ENCODE measurements at places on chromosomes 13 and 19. TPM values are rescaled to one million over a fixed set of nuclear protein-coding genes. Genes with fewer than 3 reads are reported as not detected.
A peak's percentile ranks its signal among the peaks of the same experiment; 100 is the strongest.

Gene BORCS8
- total RNA-seq: 33.9 TPM

Gene ZNF284
- total RNA-seq: 5.9 TPM

DNA sequence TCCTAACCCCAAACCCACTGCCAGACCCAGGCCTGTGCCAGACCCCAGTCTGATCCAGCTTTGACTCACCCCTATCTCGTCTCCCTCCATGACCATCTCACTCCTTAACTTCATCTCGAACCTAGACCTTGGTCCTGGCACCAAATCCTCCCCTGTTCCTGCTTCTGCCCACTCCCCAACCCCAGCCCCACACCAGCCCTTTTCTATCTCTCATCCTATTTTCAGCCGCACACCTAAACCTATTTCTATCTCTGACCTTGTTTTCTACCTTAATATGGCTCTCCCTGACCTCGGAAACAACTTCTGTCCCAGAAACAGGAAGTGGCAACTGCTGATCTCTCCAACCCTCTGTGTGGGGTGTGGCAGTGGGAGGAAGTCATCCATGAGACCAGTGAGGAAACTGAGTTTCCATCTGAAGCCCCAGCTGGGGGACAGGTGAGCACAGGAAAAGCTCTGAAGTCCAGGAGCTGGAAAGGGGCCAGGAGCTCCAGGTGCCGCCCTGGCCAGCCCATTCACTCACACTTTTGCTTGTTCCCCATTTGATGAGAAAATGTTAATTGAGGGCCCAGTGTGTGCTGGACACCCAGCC lies 13.7 kb downstream of the PTH2 start:
- DNase-seq: no peak

DNA sequence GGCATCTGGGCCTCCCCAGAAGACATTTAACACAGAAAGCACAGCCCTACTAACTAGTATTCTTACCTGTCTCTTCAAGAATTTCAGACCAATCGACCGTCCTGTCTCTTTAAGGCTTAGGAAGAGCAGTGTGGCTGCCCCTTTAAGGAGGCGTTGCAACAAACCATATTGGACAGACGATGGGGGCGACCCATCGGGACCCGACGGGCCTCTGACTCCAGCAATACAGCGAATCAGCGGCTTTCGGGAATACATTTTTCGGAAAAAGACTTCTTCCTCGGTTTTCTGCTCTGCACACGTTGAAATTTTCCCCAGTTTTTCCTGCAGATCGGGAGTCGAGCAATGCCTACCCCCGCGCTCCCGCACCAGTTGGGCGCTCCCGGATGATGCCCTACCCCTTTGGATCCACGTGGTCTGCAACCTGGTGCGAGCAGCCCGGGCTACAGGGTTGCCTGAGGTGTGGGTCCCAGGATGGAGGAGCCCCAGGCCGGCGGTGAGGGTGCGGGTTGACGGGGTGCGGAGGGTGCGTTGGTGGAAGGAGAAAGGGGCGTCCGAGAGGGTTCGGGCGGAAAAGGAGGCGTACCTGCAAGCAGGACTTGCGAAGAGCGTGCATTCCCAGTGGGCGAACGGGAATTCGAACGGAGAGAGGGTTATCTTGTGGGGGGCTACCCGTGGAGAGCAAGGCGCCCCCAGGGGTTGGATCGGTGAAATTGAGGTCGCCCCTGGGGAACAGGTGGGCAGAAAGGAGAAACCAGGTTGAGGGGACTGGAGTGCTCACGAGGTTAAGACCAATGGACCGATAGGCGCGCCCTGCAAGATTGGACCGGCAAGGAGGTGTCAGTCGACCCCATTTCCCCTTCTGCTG lies at the start of gene POLR1G:
Gene POLR1G, plus strand, starts transcription at position 419 of the 865 bp plus-strand sequence. Its CDS starts 53 bp downstream, at position 472.
- peak; percentile 64 for DNase-seq

- DNase-seq: no peak
Observed at GRCh38 chr13:98845742-98846141, 93.3 kb upstream of the SLC15A1 start.

DNA sequence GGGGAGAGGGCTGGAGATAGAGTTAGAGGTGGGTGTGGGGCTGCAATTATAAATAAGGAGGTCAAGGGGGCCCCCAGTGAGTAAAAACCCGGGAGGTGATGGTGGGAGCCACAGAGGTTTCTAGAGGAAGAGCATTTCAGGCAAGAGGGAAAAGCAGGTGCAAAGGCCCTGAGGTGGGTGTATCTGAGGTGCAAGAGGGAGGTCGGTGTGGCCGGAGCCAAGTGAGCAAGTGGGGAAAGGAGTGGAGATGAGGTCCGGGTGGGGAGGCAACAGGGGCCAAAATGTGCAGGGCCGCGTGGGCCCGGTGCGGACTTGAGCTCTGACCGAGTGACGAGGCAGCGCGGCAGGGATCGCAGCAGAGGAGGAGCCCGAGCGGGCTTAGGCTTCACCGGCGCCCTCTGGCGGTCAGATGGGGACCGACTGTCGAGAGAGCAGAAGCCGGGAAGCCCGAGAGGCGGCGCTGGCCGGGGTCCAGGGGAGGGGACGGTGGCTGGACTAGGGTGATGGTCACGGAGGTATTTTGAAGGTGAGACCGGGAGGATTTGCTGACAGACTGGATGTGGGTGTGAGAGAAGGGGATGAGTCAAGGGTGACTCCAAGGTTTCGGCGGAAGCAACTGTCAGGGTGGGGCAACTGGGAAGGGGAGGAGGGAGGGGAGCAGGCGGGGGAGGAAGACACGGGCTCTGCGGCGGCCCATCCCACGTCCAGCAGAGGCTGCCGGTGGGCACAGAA lies 17.7 kb upstream of the SPACA4 start:
- DNase-seq: peak; percentile 89

GRCh38 chr13:41232578-41233480 lies 30.5 kb downstream of the MTRF1 start:
- no peak for DNase-seq

All from progenitor cell of endocrine pancreas (in vitro differentiated cells).